ENCODE measurements at places on chromosomes 7 and 10.

DNA sequence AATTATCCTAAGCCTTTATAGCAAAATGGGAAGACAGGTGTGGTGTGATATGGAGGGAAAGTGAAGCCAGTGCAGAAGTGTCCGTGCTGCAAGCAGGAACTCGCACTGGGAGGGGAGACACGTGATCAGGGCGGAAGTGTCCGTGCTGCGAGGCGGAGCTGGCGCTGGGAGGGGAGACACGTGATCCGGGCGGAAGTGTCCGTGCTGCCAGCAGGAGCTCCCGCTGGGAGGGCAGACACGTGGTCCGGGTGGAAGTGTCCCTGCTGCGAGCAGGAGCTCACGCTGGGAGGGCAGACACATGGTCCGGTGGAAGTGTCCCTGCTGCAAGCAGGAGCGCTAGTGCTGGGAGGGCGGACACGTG lies 40.5 kb upstream of the PRKAR1B start:
- no peak for DNase-seq

DNA sequence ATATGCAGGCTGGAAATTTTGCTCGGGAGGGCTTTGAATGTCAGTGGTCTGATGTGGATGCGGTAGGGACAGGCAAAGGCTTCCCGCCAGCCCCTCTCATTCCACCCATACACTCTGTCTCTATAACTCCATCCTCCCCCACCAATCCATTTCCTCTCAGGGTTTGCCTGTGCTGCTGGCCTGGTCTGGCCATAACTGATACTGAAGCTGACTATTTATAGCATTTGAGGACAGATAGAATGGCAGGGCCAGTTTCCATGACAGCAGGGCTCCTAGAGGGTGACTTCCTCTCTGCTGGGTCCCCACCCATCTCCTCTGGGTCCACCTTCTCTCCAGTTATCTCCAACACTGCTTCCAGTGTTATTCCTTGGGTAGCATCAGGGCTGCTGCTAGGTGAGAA lies 6.6 kb upstream of the PDLIM1 start:
- DNase-seq, result no peak

- no peak for DNase-seq
Observed at GRCh38 chr10:29327746-29328102, 38.9 kb downstream of the LYZL1 start.

DNA sequence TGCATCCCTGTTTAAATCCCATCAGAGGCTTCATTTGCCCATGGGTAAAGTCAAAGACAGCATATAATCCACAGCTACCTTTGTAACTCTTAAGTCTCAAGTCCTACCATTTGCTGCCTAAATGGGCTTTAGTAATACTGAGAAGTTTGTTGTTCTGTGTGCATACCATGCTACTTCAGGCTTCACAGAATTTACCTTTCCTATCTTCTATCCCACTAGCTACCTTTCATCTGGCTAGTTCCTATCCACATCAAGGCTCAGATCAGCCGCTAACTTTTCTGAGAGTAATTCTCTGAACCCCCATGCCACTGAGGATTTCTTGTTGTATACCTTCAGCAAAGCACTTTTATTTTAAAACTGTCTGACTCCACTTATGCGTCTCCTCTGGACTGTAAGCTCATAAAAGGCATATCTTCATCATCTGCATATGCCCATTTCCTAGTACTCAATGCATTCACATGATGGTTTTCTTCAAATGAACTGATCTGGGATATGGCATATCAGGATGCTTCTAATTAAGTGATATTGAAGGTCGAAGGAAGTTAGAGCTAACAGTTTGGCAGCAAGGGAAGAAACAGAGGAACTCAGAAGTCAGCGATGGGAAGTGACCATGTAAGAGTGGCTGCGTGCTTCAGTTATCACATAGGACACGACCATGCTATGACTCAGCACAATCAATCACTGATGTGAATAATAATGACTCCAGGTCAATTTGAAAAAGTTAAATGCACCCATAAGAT lies 283.9 kb upstream of the DKK1 start:
- DNase-seq, result no peak

DNA sequence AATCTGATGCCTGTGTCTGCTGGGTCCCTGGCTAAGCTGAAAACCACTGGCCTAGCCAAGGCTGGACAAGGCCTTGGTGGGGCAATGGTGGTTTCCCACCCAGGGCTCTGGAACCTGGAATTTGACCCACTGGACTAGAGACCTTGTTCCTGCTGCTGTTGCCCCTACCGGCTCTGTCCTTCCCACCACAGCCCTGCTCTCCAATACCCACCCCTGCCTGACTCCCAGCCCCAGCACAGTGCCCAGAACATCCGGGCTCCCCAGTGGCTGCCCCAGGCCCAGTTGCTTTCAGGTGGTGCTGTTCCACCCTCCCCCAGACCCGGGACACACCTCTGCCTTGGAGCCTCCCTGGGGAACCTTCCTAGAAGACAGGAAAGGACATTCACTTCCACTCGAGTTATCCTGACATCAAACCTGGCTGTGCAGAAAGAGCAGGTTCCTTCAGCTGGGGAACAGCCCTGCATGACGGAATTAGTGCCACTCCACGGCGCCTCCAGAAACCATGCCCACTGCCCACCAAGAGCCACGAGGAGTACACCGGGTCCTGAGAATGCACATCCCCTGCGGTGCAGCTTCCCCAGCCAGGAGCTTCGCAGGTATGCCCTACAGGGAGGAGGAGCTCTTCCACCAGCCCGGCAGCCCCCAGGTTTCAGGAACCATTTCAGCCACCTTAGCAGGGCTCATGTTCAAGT lies 152.8 kb downstream of the OAT start:
- DNase-seq, result no peak

GRCh38 chr7:81013083-81013817 lies 94.4 kb upstream of the SEMA3C start:
- no peak for DNase-seq

All from activated T-helper 1 cell treated with Interleukin-2 at 50 U/mL for 16 hours (primary cell).